ENCODE measurements at places on chromosomes 7 and 10.

GRCh38 chr10:68897336-68897741, 3.8 kb upstream of the DDX50 start:
- DNase-seq, result peak; percentile 39

DNA sequence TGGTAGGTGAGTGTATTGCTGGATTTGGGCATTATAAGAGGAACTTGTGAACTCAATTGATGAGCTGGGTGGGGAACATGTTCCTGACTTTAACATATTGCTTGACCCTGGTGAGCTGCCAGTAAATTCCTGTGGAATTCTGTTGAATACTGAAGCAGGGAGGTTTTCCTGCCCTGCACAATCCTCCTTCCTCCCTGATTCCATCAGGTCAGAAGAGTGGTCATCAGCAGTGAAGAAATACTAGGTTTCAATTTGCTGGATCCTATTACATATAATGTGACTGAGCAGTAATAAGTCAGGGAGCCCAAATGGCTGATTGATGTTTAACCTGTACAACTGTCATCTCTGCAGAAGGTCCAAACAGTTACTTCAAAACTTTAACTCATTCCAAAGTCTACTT, 581.2 kb downstream of the SUGCT start:
- no peak for DNase-seq

DNA sequence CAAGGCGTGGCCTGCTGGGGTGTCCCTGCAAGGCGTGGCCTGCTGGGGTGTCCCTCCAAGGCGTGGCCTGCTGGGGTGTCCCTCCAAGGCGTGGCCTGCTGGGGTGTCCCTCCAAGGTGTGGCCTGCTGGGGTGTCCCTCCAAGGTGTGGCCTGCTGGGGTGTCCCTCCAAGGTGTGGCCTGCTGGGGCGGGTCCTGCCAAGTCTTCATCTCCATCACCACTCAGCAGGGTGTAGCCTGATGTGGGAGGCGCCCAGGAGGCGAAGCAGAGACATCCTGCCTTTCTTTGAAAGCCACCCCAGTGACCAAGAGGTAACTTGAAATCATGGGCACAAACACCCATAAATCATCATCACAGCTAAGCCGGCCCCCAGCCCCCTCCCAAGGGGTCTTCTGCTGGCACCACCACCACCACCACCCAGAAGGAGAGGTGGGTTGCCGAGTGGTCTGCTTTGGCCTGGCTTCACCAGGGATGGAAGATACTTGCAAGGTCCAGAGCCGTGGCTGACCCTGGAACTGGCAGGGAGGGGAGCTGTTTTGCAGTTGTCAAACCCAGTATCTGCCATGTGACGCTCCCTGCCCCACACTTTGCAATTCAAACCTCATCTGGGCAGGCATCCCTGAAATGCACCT, 190.6 kb downstream of the EBF3 start:
- no peak for DNase-seq

DNA sequence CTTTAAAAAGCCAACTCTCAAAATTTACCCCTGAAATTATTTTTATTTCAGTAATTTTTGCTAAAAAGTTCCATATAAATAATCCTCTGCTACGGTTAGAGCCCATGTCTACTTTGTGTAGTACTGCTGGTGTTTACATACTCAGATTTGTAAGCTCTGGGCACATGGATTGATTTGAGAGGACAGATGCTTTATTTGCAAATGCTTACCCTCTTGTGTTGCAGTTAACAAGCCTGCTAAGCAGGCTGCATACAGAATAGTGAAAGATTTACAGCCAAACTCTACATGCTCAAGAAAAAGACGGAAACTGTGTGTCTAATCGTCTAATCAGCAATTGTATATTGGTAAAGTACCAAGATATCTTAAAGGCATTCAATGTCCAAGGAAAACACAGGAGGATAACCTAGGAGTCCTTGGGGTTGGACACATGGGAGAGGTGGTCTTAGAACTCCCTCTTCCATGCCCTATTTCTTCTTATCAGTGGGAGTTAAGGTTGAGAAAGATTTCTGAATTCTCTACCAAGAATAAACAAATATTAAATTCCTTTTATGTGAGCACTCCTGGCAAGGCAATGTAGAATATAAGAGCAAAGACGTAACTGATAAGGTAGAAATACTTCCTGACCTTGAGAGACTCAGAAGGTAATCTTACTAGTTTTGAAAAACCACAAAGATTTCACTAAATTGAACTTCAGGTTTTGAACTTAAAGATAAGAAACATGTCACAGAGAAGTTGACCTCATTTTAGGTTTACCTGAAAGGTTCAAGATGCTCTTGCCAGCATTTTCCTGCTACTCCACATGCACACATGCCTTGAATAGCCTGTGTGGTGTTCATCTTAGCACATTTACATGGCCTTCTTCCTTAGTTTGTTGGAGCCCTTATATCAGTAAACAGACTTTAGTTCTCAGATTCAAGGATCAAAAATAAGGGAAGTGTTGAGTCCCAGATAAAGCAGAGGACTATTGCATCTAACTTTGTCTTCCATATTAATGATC, 1216.5 kb downstream of the SORCS3 start:
- DNase-seq, result no peak

- DNase-seq, result no peak
Measured at GRCh38 chr10:113922787-113923570, 68.5 kb downstream of the NHLRC2 start.

GRCh38 chr7:150964593-150965111, 13.5 kb downstream of the KCNH2 start:
- DNase-seq, result no peak

DNA sequence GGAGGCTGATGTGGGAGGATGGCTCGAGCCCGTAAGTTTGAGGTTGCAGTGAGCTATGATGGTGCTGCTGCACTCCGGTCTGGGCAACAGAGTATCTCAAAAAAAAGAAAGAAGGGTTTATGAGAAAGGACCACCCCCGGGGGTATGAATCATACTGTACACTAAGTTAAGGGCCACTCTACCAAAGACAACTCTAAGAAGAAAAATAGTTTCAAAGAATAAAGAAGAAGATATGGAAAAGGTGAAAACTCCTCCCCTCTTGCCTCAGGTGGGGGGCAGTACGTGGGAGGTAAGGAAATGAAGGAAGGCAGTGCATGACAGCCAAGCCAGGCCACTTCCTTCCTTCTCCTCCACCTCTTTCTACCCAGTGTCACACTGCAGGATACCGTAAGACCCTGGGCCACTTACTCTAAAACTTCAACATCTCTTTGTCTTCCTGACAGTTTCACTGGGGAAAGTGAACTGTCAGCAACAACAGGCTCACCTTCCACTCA, 61.3 kb downstream of the PIP4K2A start:
- peak; percentile 13 for DNase-seq

- no peak for DNase-seq
Measured at GRCh38 chr7:1715671-1716074, 45.6 kb downstream of the ELFN1 start.

- no peak for DNase-seq
Measured at GRCh38 chr7:92244808-92245486, 767 bp downstream of the KRIT1 start.

- DNase-seq, result no peak
Measured at GRCh38 chr10:71743089-71743838, 23.7 kb upstream of the C10orf105 start.

- DNase-seq, result peak; percentile 74
Measured at GRCh38 chr7:31488562-31489203, 25.2 kb upstream of the ITPRID1 start.
